ENCODE measurements at places on chromosomes 5 and 9.

GRCh38 chr9:34588671-34589635 is 571 bp downstream of the CNTFR start:
- DNase-seq, result no peak

DNA sequence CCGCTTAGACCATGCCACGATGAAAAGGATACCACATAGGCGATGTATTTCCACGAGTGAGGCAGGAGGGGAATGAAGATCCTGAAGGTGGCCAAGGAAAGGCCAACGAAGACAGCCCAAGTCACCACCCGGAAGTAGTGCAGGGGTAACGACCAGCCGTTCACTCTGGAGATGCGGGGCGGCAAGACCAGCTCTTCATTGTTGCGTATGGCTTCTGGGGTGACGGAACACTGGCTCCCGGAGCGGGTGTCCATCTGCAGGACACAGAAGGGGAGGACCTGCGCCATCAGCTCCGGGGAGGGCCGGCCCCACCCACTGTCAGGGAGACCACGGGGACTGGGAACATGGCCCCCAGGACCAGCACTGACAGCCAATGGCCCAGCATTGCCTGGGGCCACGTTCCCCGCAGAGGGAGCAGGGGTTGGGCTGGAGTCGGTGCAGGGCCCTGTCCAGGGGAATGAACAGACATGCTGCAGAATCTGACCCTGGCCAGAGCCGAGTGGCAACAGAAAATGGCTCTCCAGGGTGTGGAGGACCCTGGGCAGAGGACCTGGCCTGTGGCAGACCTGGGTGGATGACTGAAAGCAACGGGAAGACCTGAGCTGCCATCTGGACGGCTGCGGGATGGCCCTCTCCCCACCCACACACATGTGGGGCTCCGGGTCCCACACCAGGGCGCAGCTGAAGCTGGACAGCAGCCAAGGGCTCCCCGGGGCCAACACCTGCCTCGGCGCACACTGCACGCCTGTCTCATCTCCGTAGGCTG is 17.7 kb downstream of the ZDHHC11B start:
- no peak for DNase-seq

DNA sequence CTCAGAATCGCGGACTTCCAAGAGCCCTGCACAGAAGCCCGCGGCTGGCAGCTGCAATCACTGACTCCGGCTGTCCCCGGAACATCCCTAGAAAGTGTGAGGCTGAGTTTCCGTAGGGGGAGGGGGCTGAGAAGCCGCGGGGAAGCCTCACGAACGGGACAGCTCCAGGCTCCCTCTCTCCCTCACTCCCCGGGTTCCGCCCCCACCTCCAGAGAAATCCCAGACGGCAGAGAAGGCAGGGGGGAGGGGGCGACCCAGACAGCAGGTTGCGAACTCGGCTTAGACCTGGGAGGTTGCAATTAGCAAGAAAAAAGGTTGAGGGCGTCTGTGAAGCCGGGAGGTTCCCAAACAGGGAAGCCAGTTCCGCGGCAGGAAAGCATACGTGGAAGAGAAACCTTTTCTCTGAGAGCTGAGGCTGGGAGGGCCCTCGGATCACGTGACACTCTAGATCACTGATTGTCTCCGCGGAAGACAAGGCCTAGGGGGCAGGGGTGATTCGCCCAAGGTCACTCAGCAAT is 73.8 kb upstream of the CPLX2 start:
- no peak for DNase-seq

GRCh38 chr5:531101-531748 is 7.0 kb upstream of the SLC9A3 start:
- DNase-seq, result no peak
